Spinal cord (tissue), 10 donors: ENCODE measurements at places on chromosomes 2 and 18. TPM values are rescaled to one million over a fixed set of nuclear protein-coding genes. Genes with fewer than 3 reads are reported as not detected.
A peak's percentile ranks its signal among the peaks of the same experiment; 100 is the strongest.

Gene IL1RN
- 1.8 TPM for total RNA-seq

Gene PARD6G
- total RNA-seq = 11.8 TPM

Gene RASGRP3
- 23.4 TPM for total RNA-seq

Gene RPRM
- 15.1 TPM for total RNA-seq

Gene POTEI
- 0.59 TPM for total RNA-seq

Gene TP53I3
- 16.9 TPM for total RNA-seq

DNA sequence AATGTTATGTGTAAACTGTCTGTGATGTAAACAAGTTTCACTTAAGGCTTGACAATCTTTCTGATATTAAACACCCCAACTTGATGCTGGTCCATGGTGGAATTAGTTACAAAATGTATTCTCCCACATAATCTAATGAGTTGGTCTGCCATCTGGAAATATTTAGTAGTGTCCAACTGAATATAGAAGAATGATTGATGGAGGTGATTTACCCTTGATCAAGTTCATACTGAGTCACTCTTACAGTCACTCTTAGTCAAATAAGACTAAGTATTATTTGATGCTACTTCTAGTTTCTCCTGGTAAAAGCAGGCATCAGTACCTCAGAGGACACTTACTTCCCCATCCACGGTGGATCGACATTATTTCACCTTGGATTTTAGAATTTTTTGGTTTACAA is 198.1 kb downstream of the SATB2 start:
- no peak for DNase-seq

- DNase-seq = no peak
Measured at GRCh38 chr18:35334212-35334611, 10.0 kb downstream of the ZNF24 start.

GRCh38 chr18:48132797-48133655 is 202.6 kb upstream of the SMAD2 start:
- DNase-seq = no peak

DNA sequence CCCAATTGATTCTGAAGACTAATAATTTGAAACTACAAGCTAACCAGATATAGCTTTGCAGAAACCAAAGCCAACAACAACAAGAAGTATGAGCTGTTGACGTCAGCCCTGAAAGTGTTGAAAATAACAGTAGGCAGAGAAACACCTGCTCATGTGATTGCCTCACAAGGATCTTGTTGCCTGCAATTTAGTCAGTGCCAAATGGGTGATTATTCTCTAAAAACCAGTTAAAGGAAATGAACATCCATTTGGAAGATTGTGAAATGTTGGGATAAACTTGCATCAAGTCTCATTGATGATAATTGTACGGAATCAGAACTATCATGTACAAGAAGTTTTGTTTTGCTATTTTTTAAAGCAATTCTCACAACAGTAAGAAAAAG is 2.8 kb downstream of the CYTIP start:
- no peak for DNase-seq

DNA sequence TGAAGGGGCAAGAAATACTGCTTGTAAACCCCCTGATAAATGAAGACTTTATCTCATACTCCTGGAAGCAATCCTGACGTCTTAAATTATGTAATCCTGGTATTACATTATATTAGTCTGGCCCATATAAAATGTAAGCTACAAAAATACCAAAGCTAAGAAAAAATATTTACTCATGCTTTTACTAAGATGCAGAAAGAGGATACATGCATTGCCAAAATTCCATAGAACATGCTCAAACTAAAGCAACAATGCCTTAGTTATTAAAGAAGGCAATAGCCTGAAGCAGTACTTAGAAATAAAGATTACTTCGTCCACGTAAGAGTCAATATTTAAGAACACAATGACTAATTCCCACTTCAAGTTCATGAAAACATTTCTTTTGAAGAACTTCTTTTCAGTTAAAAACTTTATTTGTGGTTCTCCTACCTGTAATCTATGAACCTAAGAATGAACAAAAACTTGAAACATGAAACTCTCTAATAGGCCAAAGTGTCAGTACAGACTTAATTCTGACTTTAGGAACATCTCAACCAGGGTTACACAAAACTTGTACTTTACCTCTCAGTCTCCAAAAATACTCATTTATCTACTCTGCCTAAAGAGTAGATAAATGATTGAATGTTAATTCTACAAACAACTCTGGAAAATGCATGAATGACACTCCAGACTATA is 117.3 kb downstream of the THADA start:
- no peak for DNase-seq

- no peak for DNase-seq
Measured at GRCh38 chr2:6368281-6368680, 497.4 kb downstream of the CMPK2 start.

DNA sequence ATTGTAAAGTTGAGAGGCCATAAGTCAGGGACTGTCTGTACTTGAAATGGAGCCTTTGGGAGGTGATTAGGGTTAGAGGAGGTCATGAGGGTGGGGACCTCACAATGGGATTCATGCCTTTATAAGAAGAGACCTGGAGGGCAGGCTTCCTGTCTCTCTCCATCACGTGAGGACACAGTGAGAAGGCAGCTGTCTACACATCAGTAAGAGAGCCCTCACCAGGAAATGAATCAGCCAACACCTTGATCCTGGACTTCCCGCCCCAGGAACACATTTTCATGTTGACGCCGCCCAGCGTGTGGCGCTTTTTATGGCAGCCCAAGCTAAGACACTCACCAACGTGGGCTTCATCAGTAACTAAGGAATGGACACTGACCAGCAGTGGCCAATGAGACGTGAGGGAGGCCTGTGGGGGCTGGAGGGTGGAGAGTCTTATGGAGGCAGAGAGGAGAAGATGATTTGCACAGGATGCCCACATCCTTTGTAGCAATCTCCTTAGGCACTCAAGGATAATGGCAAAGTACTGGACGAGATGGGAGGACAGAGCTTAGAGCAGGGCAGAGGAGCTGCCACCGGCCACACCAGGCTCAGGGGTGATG is 162.7 kb downstream of the EIPR1 start:
- no peak for DNase-seq

GRCh38 chr2:134393075-134393461 is 139.2 kb downstream of the MGAT5 start:
- no peak for DNase-seq

GRCh38 chr2:55196526-55196925 is 35.6 kb downstream of the CLHC1 start:
- DNase-seq = no peak

DNA sequence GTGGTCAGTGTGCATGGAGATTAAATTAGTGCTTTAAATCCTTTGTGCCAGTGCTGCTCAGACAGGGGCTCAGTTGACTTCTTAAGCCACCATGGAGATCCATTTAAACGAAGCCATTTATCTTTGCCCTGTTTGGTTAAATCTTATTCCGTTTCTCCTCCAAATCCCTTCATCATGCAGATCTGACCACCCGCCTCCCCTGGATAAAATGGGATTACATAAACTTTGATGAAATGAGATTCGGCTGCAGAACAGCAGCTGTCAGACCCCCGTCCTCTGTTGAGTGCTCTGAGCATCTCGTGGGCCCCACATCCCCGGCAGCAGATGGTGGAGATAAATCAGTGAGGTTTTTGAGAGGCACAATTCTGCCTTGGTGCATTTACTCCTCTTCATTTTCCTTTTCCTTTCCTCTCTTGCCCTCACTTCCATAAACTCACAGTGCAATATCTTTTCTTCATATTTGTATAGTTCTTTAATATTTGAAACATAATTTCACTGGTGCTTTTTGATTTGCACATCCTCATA is 84.4 kb upstream of the TWIST2 start:
- no peak for DNase-seq

DNA sequence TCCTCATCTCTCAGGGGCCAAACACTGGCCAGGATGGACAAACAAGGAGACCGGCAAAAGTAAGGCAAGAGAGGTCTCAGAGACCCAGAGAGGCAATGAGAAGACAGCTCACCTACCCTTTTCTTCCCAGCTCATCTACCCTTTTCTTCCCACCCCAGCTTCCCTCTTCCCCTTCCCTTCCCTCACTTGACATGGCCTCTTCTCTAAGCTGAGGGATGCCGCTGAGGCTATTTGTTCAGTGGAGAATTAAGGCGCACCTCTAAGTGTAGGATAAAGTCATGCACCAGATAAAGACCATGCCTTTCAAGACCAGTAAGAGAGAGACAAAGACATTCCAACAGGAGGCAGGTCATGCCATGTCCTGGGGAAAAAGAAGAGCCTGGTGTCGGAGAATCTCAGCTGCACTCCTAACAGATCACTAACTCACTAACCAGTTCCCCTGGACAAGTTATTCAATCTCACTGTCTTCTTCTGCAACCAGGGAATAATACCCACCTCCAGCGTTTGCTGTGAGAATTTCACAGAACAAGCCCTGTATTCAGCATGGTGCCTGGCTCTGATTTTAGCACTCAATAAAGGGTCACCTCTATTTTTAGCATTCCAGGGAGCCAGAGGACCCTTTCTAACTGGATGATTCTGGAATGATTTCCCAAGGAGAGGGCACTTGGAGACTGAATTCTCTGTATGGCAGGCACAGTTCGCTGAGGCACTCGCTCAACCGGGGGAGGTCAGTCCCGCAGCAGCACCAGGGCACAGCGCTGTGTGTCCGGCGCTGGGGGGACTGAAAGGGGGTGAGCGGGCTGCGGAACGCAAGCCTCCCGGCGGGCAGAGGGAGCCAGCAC is 3.0 kb upstream of the FOSL2 start:
- DNase-seq = no peak

- DNase-seq = peak; percentile 15
Measured at GRCh38 chr2:118576109-118576855, 271.2 kb downstream of the EN1 start.

- DNase-seq = no peak
Measured at GRCh38 chr2:85259879-85260278, 67.9 kb downstream of the TGOLN2 start.

- no peak for DNase-seq
Measured at GRCh38 chr2:135890835-135891234, 14.6 kb upstream of the MCM6 start.

- DNase-seq = no peak
Measured at GRCh38 chr2:105570757-105571156, 171.9 kb upstream of the FHL2 start.

DNA sequence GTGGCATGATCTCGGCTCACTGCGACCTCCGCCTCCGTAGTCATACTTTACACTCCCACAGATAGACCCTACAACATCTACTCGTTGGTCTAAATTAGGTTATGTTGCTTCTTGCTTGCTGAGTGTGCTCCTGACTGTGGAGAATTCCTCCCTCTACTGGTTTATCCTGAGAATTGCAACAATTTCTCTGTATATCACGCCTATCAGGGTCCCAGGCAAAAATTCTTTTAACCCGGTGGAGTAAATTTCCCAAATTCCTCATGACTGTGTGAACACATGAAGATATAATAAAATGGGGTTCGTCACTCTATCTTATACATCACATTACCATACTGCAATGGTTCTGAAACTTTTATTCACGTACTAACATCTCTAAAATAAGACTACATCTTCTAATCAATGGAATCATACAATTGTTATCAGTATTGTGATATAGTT is 156.7 kb downstream of the EVA1A start:
- DNase-seq = peak; percentile 22

GRCh38 chr2:132949108-132949507 is 279.1 kb upstream of the LYPD1 start:
- DNase-seq = no peak

GRCh38 chr18:77316641-77317040 is 67.0 kb downstream of the GALR1 start:
- no peak for DNase-seq

DNA sequence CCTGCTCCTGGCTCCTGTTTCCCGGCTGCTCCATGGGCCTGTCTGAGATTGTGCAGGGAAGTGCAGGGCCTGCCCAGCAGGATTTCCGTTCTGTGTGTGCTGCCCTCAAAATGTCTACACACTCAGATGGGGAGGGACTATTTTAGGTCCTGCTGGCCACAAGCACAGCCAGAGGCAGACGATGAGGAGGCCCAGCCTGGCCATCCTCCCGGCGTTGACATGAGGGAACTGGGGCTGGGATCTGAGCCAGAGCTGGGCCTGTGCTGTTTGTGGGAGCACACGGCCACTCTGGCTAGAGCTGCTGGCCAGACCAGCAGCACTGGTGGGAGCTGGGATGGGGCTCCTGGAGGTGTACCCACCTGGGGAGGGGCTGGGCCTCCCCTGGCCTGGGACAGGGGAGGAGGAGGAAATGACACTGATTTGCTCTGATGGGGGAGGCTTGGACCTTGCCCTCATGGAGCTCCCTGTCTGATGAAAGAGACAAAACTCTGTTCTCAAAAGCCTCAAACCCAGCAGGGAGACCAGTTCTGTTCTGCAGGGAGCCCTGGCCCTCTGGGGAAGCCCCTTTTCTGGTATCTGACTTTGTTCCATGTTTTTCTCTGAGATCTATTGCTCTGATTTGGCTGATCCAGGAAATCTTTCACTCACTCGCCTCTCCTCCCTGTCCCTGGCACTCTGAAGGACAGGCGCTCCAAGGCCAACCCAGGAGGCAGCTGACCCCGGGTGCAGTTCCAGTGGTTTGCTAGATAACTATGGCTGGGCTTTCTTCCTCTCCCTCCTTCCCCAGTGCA is 161.8 kb downstream of the DYSF start:
- no peak for DNase-seq

GRCh38 chr18:52275817-52276216 is 64.2 kb upstream of the DCC start:
- no peak for DNase-seq

DNA sequence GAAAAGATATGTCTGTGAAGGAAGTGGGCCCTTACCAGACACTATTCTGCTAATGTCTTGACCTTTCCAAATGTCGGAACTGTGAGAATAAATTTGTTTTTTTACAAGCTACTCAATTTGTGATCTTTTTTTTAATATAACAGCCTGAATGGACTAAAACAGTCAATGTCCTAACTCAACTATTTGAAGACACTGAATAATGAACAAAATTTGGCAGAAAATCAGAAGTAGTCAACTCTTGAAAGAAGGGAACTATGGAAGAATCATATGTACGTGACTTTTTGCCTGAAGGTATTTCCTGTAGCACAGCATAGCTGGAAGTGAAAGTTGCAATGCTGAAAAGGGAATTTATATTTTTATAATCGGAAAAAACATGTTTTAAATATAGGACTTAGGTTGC is 351.8 kb upstream of the TFPI start:
- no peak for DNase-seq

GRCh38 chr2:198807131-198807530 is 650.6 kb downstream of the SATB2 start:
- DNase-seq = no peak

- no peak for DNase-seq
Measured at GRCh38 chr2:105777506-105778055, 32.9 kb downstream of the NCK2 start.

- no peak for DNase-seq
Measured at GRCh38 chr18:47775961-47776360, 154.5 kb downstream of the SMAD2 start.
